ENCODE measurements at places on chromosomes 5 and 9. TPM values are rescaled to one million over a fixed set of nuclear protein-coding genes. Genes with fewer than 3 reads are reported as not detected.

The ISOC1 gene
- 13.5 TPM for total RNA-seq

The COL23A1 gene
- total RNA-seq, result under 0.01 TPM

The ECSCR gene
- total RNA-seq, result 1.5 TPM

The NUTM2G gene
- not detected for total RNA-seq

The ANKRD20A1 gene
- not detected for total RNA-seq

The SCGB3A1 gene
- total RNA-seq, result not detected

The IFNA13 gene
- not detected for total RNA-seq

The FOXE1 gene
- not detected for total RNA-seq

The GCNT4 gene
- total RNA-seq, result 3.6 TPM

The SPACA9 gene
- 3.4 TPM for total RNA-seq

The CCDC192 gene
- total RNA-seq, result not detected

The UNC13B gene
- 15.0 TPM for total RNA-seq

The RORB gene
- under 0.01 TPM for total RNA-seq

The PCDHB5 gene
- 2.9 TPM for total RNA-seq
